Suprapubic skin (tissue), 4 donors: ENCODE measurements at places on chromosomes 6 and 20. TPM values are rescaled to one million over a fixed set of nuclear protein-coding genes. Genes with fewer than 3 reads are reported as not detected.

The SLC52A3 gene
- 8.5 TPM for total RNA-seq

The PBOV1 gene
- not detected for total RNA-seq

The VGLL2 gene
- total RNA-seq: not detected

GRCh38 chr6:157481189-157481864 is 100.3 kb downstream of the ZDHHC14 start:
- H3K27me3 ChIP-seq: no peaks in the 10 kb centered on the region
- no peak overlapping the region for H3K4me3 ChIP-seq
- no peaks in the 10 kb centered on the region for H3K36me3 ChIP-seq
- no peak for DNase-seq

- no peak for DNase-seq
- H3K4me3 ChIP-seq: no peak overlapping the region
- H3K4me1 ChIP-seq: peaks cover 7% of the 10 kb centered on the region
- no peaks in the 10 kb centered on the region for H3K36me3 ChIP-seq
Measured at GRCh38 chr6:141488488-141488887, 644.2 kb upstream of the GJE1 start.

DNA sequence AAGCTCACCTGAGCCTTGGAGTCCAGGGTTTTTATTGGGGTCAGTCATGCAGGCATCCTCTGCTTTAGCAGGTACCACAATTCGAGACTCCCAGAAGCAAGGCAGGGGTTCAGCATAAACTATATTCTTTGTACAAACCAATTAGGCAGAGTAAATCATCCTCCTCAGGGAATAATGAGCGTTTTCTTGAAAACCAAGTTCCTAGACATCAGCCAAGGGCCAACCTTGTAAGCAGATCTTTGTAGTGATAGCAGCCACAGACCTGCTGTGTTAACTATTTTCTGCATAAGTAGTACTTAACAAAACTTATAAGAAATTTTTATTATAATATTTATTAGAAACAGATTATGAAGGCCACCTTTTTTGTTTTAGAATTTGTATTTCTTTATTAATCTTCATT is 74.7 kb downstream of the STXBP5 start:
- no peak for DNase-seq
- H3K27ac ChIP-seq: no peak overlapping the region
- H3K4me1 ChIP-seq: peaks cover 3% of the 10 kb centered on the region
- H3K4me3 ChIP-seq: no peak overlapping the region

DNA sequence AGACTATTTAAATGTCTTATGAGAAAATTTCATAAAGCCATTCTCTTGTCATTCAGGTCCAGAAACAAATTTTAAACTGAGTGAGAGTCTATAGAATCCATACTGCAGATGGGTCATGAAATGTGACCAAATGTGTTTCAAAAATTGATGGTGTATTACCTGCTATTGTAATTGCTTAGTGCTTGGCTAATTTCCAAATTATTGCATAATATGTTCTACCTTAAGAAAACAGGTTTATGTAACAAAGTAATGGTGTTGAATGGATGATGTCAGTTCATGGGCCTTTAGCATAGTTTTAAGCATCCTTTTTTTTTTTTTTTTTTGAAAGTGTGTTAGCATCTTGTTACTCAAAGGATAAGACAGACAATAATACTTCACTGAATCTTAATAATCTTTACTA is 5.0 kb downstream of the MARCKS start:
- H3K36me3 ChIP-seq: no peaks in the 10 kb centered on the region
- H3K4me3 ChIP-seq: no peak overlapping the region
- peaks cover 26% of the 10 kb centered on the region for H3K4me1 ChIP-seq
- no peak for DNase-seq
- H3K27ac ChIP-seq: no peak overlapping the region

DNA sequence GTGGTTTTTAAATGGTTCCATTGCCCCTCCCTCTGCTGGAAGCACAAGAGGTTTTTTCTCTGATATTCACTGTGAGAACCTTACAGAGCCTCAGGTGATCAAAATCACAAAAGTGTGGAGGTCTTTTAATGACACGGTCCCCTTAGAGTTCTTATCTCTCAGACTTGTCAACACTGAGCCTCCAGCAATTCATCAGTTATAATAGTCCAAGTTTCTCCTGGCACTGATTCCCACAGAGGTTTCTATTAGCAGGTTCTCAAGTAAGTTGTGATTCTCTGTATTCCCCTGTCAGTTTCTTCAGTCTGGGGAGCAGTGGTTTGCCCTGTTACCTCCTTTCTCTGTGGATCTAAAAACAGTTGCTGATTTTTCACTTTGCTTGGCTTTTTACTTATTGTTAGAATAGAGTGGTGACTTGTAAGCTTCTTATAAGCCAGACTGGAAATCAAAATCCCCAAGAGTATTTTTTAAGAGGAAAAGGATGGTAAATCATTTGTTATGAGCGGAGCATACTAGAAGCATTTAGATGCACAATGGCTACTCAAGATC is 157.4 kb upstream of the BMP5 start:
- H3K36me3 ChIP-seq: no peaks in the 10 kb centered on the region
- no peaks in the 10 kb centered on the region for H3K27me3 ChIP-seq
- no peak for DNase-seq

DNA sequence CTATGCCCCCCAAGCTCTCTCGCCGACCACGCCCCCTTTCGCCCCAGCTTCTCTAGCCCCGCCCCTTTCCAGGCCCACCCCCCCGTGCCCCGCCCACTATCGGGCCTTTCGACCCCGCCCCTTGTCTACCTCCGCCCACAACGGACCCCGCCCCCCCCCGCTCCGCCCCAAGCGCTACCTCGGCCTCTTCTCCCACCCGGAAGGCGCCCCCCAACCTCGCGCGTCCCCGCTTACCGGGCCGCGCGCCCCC is 200 bp downstream of the ZBTB22 start:
- H3K27ac ChIP-seq: peak overlapping the region; percentile 74
- no peaks in the 10 kb centered on the region for H3K27me3 ChIP-seq
- peak; percentile 87 for DNase-seq
- peaks cover 22% of the 10 kb centered on the region for H3K36me3 ChIP-seq
